ENCODE measurements at places on chromosomes 13 and 19. TPM values are rescaled to one million over a fixed set of nuclear protein-coding genes. Genes with fewer than 3 reads are reported as not detected.

DNA sequence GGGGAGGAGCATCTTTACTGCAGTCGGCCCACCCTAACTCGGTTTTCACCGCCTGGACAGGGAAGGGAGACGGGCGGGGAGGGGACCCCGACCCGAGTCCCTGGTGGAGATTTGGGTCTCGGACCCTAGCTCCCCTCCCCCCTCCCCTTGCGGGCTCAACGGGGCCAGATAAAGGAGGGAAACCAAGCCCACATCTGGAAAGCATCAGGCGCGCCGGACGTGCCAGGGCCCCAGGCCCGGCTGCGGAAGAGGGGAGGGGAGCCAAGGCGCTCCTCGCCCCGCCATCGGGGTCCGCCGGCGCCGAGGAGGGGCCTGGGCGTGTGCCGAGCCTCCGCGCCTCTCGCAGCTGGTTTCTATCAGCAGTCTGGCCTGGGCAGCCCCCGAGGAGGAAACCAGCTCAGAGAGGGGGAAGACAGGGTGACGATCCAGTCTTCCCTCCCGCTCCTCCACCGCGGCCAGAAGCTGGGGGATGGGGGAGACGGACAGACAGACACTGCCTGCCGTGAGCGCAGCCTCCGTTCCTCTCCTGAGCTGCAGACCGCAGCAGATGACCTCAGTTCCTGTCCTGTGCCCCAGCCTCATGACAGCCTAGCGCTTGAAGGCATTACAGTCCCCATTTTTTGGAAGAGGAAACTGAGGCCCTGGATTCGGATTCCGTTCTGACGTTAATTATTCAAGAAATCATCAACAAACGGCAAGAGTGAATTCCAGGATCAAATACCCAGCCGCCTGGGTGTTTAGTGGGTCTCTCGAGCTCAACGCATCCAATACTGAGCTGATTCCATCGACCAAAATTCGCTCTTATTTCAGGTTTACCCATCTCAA lies 3.6 kb upstream of the GNG8 start:
- peaks cover 3% of the 10 kb centered on the region for H3K27me3 ChIP-seq
- H3K36me3 ChIP-seq, result no peaks in the 10 kb centered on the region
- peaks cover 19% of the 10 kb centered on the region for H3K4me1 ChIP-seq
- peak overlapping the region; percentile 61 for H3K4me3 ChIP-seq
- no peak for DNase-seq
- no peak overlapping the region for H3K27ac ChIP-seq

DNA sequence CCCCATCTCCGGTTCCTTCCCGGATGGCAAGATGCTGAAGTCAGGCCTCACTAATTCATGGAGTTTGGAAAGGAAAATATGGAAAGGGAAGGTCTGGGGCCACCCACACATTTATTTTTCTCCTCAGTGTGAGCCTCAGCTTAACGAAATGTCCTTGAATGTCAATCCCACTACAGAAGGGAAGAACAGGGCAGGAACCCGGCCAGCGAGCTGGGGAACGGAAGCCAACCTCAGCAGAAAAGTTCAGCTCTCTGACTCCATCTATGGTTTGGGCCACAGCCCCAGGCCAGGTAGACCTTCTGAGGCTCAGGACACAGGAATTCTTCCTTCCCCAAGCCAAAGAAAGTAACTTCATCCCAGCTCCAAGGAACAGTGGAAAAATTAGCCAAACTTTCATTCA lies 8.4 kb downstream of the C19orf12 start:
- no peak for DNase-seq
- no peaks in the 10 kb centered on the region for H3K27me3 ChIP-seq
- no peak overlapping the region for H3K4me3 ChIP-seq
- H3K27ac ChIP-seq, result no peak overlapping the region

Gene ZNF615
- total RNA-seq, result 4.7 TPM

DNA sequence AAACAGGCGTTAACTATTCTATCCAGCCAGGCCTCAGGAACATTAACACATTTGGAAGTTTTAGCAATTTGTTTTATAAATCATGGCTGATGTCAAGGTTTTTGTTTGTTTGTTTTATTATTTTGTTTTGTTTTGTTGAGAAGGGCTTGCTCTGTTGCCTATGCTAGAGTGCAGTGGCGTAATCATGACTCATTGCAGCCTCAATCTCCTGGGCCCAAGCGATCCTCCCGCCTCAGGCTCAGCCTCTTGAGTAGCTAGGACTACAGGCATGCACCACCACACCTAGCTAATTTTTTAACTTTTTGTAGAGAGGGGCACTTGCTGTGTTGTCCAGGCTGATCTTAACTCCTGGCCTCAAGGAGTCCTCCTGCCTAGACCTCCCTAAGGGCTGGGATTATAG lies 28.3 kb downstream of the NUP58 start:
- H3K4me1 ChIP-seq, result no peaks in the 10 kb centered on the region
- no peak for DNase-seq
- H3K27ac ChIP-seq, result no peak overlapping the region
- H3K27me3 ChIP-seq, result no peaks in the 10 kb centered on the region
- no peak overlapping the region for H3K4me3 ChIP-seq
- H3K36me3 ChIP-seq, result peaks cover 32% of the 10 kb centered on the region

DNA sequence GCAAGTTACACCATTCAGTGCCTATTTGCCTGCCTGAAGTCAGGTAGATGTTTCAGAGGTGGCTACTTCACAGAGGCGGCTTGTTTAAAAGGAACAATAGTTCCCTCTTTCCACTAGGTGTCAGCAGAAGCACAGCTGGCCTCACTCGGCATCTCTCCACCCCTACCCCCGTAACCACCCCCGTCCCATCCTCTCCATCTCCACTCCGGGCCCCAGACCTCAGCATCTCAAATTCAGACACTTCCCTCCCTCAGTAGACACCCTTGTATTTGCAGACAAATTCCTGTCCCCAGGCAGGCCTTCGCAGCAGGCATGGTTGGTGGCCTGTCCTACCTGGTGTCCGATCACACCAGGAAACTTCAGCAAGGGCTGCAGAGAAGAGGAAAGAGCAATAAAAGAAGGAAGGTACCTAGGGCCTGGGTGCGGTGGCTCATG lies 9.1 kb upstream of the DPP9 start:
- no peak overlapping the region for H3K27ac ChIP-seq
- H3K27me3 ChIP-seq, result no peaks in the 10 kb centered on the region
- no peak for DNase-seq
- H3K36me3 ChIP-seq, result no peaks in the 10 kb centered on the region

DNA sequence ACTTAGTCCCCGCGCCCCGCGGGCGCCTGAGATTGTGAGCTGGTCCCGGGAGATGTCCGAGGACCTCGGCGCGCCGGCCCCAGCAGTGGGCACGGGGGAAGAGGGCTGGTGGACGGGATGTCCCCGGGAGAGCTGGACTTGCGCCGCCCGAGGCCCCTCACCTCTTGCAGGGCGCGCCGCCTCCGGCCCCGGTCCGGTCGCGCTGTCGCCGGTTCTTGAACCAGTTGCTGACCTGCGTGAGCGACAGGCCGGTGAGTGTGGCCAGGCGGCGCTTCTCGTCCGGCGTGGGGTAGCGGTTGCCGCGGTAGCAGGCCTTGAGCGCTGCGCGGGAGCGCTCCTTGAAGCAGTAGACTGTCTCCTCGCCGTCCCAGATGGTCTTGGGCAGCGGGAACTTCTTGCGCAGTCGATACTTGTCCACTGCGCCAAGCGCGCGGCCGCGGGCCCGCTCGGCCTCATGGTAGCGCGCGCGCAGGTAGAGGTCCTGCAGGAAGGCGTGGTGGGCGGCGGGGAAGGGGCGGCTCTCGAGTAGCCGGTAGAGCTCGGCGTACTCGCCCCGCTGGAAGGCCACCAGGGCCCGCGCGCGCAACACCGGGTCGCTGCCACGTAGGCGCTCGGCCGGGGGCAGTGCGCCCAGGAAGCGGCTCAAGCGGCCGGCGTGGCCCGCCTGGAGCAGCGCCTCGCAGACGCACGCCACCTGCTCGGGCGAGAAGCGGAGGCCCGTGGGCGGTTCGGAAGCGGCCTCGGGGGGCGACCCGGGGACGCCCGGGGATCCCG lies 984 bp downstream of the SIX5 start:
- H3K4me1 ChIP-seq, result peaks cover 4% of the 10 kb centered on the region
- H3K27ac ChIP-seq, result peak overlapping the region; percentile 9
- H3K4me3 ChIP-seq, result peak overlapping the region; percentile 98

GRCh38 chr19:52398081-52398441 lies 412 bp downstream of the ZNF528 start:
- peak overlapping the region; percentile 59 for H3K27ac ChIP-seq
- peak overlapping the region; percentile 69 for H3K4me3 ChIP-seq
- H3K36me3 ChIP-seq, result no peaks in the 10 kb centered on the region
- no peak for DNase-seq
- no peaks in the 10 kb centered on the region for H3K27me3 ChIP-seq
- no peaks in the 10 kb centered on the region for H3K4me1 ChIP-seq

Gene ACP5
- 43.6 TPM for total RNA-seq

- no peak for DNase-seq
- H3K4me1 ChIP-seq, result no peaks in the 10 kb centered on the region
- H3K27me3 ChIP-seq, result no peaks in the 10 kb centered on the region
- no peak overlapping the region for H3K27ac ChIP-seq
Observed at GRCh38 chr13:89695343-89696257, 1651.9 kb upstream of the MIR17HG start.

GRCh38 chr13:74920361-74920760 lies 561.6 kb downstream of the TBC1D4 start:
- H3K4me3 ChIP-seq, result no peak overlapping the region
- no peak for DNase-seq
- no peaks in the 10 kb centered on the region for H3K4me1 ChIP-seq
- H3K36me3 ChIP-seq, result no peaks in the 10 kb centered on the region
- H3K27ac ChIP-seq, result no peak overlapping the region

- H3K4me1 ChIP-seq, result no peaks in the 10 kb centered on the region
- H3K4me3 ChIP-seq, result no peak overlapping the region
- no peaks in the 10 kb centered on the region for H3K27me3 ChIP-seq
Observed at GRCh38 chr19:51710163-51710562, 13.6 kb downstream of the HAS1 start.

Measured in GM12878 (cell line).